ENCODE measurements at places on chromosomes 1 and 21.

DNA sequence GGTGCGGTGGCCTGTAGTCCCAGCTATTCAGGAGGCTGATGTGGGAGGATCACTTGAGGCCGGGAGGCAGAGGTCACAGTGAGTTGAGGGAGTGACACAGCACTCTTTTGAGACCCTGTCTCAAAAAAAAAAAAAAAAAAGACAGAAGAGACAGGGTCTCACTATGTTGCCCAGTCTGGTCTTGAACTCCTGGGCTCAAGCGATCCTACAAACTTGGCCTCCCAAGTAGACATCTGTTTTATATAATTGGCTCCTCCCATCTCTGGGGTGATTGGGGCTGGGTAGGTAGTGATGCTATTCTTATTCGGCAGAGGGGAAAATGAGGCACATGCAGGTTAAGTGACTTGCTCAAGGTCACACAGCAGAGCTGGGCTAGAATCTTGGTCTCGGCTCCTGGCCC, 23.6 kb upstream of the VPS13D start:
- no peak for DNase-seq

GRCh38 chr1:83764209-83764608, 234.7 kb downstream of the TTLL7 start:
- DNase-seq: no peak

GRCh38 chr1:224124220-224124619, 10.3 kb downstream of the FBXO28 start:
- no peak for DNase-seq

DNA sequence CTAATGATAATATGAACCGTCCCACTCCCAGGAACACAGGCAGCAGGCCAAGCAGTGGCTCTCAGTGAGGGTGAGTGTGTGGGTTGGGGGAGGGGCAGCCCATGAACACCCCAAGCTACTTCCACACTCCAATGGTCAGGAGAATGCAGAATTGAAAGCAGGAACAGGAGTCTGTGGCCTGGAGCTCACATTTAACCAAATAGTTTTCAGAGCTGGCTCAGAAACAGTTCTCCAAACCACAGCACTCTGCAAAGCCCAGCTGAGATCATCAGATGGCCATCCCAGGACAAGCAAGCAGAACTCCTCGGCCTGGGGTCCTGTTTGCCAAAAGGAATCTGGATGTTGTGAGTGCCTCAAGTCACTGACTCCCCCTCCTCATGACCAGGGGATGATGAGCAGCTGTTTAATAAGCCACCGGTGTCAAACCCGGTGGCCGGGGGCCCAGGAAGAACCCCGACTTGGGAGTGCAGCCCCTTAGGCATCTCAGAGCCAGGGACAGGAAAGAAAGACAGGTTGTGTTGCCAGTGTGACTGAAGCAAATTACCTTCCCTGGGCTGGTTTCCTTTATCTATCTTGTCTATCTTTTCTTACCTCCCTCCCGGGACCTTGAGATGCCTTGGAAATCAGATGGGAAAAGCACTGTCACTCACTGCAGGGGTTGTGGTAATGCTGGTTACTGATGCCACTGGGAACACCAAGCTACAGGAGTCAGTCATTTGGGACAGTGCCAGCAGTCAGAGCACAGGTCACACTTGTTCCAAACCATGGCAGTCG, 20.4 kb downstream of the DEGS1 start:
- no peak for DNase-seq

DNA sequence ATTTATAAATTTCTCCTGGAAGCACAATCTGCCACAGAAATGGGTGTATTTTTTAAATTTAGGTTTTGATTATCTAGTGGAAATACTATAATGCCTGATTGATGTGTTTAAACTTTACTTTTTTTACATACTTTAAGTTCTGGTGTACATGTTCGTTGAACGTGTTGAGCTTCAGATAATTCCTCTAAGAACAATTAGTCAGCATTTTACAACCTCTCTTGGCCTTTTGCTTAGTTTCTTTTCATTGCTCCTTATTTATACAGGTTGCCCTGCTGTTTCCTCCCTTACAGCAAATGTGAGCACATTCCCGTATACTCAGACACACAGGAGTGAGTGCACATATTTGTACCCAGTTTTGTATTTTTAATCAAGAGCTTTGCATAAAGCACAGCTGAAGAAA, 1038.9 kb downstream of the BRINP3 start:
- DNase-seq: no peak
